ENCODE measurements at places on chromosomes 1 and 21. TPM values are rescaled to one million over a fixed set of nuclear protein-coding genes. Genes with fewer than 3 reads are reported as not detected.

AKNAD1 gene
- not detected for total RNA-seq

PCNT gene
- total RNA-seq, result 27.9 TPM

FCGR3B gene
- 2.3 TPM for total RNA-seq

MRAP gene
- not detected for total RNA-seq

PWP2 gene
- 9.1 TPM for total RNA-seq

PATJ gene
- total RNA-seq, result 45.0 TPM

PLEKHM2 gene
- 70.7 TPM for total RNA-seq

TARDBP gene
- total RNA-seq, result 119 TPM

ACTN2 gene
- under 0.01 TPM for total RNA-seq

TRIM33 gene
- total RNA-seq, result 66.4 TPM

RIPPLY3 gene
- not detected for total RNA-seq

FBLIM1 gene
- total RNA-seq, result not detected

LMX1A gene
- total RNA-seq, result not detected

NCF2 gene
- 184 TPM for total RNA-seq

C4BPA gene
- total RNA-seq, result 0.10 TPM

LAD1 gene
- total RNA-seq, result not detected

AGRN gene
- total RNA-seq, result 2.6 TPM

C1QB gene
- 2.1 TPM for total RNA-seq

C1orf226 gene
- total RNA-seq, result not detected

PRAMEF15 gene
- total RNA-seq, result 0.10 TPM

NLRP3 gene
- total RNA-seq, result 648 TPM

TMCC2 gene
- total RNA-seq, result 4.3 TPM

PHF13 gene
- 4.7 TPM for total RNA-seq

ANKRD35 gene
- total RNA-seq, result not detected

DPYD gene
- 103 TPM for total RNA-seq

TSTD1 gene
- total RNA-seq, result 37.0 TPM

OXCT2 gene
- 0.73 TPM for total RNA-seq

SHISAL2A gene
- 13.1 TPM for total RNA-seq

TMIGD3 gene
- total RNA-seq, result not detected

FAM72A gene
- 1.9 TPM for total RNA-seq

MX2 gene
- 32.6 TPM for total RNA-seq

ERVH48-1 gene
- total RNA-seq, result 0.42 TPM

AUNIP gene
- total RNA-seq, result 0.94 TPM

MPL gene
- total RNA-seq, result 2.3 TPM

TMEM82 gene
- total RNA-seq, result not detected

CFHR5 gene
- total RNA-seq, result not detected

MCOLN2 gene
- total RNA-seq, result 14.1 TPM

REN gene
- not detected for total RNA-seq

PGLYRP3 gene
- total RNA-seq, result not detected

TCHHL1 gene
- not detected for total RNA-seq

OMA1 gene
- total RNA-seq, result 80.9 TPM

GLIS1 gene
- total RNA-seq, result not detected

ITGB2 gene
- total RNA-seq, result 761 TPM

SYT11 gene
- total RNA-seq, result 12.0 TPM

GPR61 gene
- 0.94 TPM for total RNA-seq

RNU1-2 gene
- total RNA-seq, result under 0.01 TPM

PLA2G2F gene
- not detected for total RNA-seq
